Caki2 (cell line): ENCODE measurements at places on chromosomes 4 and X.
A peak's percentile ranks its signal among the peaks of the same experiment; 100 is the strongest.

DNA sequence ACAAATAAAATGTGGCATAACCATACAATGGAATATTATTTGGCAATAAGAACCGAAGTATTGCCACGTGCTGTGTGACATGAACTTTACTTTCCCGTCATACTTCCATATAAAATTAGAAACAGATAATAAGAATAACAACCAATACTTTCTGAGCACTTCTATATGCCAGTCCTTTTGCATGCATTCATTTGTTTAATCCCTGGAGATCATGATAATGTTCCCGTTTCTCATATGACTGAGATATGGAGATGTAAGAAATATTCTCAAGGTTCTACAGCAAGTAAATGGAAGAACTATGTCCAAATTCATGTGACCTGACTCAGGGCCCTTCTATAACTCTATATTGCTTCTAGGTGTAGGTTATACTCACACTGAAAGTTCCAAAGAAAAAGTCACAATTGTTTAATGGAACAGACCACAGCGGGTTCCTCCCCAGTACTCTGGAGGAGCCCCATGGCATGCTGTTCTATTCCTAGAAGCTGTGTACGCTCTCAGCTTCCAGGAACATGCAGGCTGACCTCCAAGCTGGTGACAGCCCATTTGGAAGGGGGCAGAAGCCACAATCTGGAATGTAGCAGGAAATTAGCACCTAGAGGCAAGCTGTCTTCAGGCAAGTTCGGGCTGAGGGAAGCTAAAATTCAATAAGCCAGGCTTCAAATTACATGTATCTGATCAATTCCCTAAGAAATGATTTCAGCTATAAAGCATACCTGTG lies 31.5 kb downstream of the QDPR start:
- no peak for DNase-seq

DNA sequence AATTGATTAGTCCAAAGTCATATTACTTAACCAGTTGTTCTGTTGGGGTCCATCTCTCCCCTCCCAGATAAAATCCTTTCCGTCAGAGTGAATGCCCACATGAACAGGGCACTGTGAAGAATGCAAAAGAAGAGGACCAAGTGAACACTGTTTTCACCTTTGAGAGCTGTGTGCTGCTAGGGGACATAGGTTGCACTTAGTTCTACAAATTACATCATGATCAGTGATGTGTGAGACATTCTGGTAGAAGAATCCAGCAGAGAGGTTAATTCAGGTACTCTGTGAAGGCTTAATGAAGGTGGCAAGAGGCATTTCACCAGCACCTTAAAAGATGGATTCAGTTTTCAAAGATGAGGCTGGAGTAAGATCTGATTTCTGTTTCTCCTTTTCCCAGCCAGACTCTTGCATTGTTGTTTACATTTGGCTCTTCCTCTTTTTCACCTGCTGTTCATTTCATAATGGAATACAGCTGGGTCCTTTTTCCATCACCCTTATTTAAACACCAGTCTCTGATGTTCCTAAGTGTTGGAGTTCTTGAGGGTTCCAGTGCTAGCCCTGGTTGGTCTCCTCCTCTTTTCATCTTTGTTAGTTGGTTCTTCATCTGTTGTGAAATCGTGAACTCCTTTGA lies 10.9 kb downstream of the GAB1 start:
- DNase-seq = no peak

DNA sequence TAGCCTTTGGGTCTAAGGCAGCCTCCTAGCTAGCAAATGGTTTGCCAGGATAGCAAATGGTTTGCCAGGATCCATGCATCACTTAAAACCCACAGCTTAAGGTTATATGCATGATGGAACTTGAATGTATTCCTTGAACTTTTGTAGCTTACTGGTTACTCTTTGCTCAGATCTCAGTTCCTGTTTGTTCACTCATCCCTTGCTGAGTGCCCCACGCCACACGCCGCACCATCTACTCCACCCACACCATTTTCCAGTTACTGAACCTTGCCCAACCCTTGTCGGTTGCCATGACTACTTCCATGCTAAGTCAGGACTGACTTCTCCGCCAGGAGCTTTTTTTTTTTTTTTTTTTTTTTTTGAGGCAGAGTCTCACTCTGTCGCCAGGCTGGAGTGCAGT lies 29.5 kb upstream of the XIAP start:
- peak; percentile 95 for DNase-seq

DNA sequence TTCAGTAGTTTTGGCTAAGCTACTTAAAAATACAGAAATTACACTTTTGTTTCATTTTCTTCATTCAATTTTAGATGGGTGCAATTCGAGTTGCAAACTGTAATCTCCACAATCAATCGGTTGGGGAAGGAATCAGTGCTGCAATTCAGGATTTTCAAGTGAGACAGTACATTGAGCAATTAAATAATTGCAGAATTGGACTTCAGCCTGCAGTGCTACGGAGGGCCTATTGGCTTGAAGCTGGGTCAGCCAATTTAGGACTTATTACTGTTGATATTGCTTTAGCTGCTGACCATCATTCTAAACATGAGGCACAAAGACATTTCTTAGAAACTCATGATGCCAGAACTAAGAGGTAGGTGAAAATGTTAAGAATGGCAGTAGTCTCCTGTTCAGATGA lies 77.7 kb downstream of the BLTP1 start:
- DNase-seq = no peak

- peak; percentile 35 for DNase-seq
Observed at GRCh38 chr4:145956288-145956890, 17.8 kb upstream of the ZNF827 start.

DNA sequence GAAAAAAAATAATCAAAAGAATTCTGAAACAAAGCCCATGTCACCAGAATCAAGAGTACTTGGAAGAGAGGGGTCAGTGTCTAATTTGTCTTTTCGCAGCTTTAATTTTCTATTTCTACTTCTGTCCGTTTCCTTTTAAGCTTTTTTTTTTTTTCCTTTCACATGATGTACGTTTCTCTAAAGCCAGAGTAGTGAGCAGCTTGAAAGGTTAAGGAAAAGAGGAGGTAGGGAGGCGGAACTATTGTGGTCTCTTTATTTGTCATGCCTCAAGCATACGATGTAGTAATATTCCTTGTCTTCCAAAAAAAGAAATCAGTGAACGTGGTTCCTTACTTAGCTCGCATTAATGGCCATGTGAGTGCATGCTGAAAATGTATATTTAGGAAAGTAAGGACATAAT lies 311.5 kb downstream of the TENM3 start:
- DNase-seq = no peak

- DNase-seq = peak; percentile 18
Observed at GRCh38 chr4:55865228-55865806, 11.9 kb downstream of the EXOC1 start.

GRCh38 chrX:136766785-136767103 lies 14.0 kb downstream of the ARHGEF6 start:
- no peak for DNase-seq

DNA sequence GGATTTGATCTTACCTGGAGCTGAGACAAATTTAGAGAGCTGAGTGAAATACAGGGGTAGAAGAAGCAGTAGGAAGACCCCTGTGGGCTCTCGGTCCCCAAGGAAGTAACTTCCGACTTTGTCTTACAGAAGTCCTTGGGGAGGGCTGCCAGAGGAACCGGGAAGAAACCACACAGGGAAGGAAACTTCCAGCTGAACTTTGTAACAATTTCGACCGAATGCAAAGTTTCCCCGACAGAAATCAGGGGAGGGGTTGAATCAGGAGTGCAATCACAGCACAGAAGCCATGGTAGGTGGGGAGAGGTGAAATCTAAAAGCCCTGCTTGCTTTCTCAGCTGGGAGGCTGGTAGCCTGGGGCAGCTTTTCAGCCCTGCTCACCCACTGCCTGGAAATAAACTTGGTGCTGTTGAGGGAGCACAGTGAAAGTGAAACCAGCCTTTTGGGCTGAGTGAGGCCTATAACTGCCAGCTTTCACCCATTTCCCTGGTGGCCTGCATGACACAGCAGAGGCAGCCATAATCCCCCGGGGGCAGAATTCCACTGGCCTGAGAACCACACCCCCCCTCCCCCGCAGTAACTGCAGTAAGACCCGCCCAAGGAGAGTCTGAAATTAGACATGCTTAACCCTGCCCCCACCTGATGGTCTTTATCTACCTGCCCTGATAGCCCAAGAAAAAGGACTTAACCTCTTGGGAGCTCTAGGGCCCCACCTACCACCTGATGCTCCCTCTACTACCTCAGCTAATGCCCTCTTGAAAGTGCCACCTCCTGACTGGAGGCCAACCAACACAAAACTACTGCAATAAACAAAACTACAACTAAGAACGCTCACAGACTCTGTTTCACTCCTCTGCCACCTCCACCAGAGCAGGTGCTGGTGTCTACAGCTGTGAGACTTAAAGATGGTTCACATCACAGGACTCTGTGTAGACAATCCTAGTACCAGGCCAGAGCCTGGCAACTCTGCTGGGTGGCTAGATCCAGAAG lies 248.2 kb downstream of the PARM1 start:
- DNase-seq = no peak

GRCh38 chr4:89134775-89135319 lies 23.5 kb downstream of the TIGD2 start:
- DNase-seq = no peak

DNA sequence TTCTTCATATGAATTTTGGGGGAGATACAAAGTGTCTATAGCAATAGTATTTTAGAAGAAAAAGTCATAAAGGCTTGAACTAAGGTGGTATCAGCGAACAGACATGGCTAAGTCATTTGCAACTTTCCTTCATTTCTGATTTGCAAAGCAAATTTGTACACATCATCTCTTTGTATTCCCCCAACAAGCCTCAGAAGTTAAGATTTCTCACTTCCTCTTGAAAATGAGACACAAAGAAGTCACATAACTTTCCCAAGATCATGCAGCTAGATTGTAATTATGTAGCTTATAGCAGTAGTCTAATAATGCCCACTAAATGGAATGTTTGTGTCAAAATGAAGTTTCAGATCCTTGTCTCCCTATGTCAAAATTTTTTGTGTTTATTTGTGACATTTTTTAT lies 709.8 kb upstream of the HS3ST1 start:
- DNase-seq = no peak

GRCh38 chrX:42229533-42229932 lies 306.2 kb upstream of the CASK start:
- no peak for DNase-seq

- no peak for DNase-seq
Observed at GRCh38 chrX:11380187-11380844, 87.1 kb downstream of the AMELX start.

DNA sequence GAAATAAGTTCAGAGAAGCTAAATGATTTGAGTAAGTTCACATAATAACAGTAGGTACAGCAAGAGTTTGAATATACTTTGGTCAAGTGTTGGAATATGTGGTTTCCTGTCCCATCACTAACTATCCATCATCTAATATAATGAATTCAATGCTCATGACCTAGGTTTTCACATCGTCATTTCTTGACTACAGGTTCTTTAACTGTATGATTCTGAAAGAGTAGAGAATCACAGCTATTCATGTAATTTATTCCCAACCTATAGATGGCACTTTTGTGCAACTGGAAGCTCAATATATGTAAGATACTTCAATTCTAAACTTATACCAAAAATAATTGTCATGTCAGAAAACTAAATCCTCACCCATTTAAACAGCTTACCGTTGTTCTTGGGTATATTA lies 53.1 kb downstream of the TIGD2 start:
- no peak for DNase-seq

DNA sequence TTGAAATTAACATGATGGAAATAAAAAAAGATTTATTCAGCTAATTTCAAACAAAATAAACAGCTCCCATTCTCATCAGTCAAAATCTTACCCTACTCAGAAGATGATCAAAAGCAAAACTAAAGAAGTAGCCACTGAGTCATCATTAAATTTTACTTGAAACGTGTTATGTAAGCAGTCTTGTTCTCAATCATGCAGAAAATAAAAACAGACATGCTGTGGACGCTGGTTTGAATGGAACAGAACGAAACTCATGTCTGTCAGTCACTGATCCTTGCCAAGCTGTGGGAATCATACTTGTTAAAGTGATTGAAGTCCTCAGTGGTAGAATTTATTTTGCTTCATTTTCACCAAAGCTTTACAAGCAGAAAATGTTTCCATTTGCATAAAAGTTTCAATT lies 77.2 kb upstream of the TLR3 start:
- DNase-seq = no peak

- peak; percentile 35 for DNase-seq
Observed at GRCh38 chr4:5710065-5710960, 688 bp upstream of the EVC start.

DNA sequence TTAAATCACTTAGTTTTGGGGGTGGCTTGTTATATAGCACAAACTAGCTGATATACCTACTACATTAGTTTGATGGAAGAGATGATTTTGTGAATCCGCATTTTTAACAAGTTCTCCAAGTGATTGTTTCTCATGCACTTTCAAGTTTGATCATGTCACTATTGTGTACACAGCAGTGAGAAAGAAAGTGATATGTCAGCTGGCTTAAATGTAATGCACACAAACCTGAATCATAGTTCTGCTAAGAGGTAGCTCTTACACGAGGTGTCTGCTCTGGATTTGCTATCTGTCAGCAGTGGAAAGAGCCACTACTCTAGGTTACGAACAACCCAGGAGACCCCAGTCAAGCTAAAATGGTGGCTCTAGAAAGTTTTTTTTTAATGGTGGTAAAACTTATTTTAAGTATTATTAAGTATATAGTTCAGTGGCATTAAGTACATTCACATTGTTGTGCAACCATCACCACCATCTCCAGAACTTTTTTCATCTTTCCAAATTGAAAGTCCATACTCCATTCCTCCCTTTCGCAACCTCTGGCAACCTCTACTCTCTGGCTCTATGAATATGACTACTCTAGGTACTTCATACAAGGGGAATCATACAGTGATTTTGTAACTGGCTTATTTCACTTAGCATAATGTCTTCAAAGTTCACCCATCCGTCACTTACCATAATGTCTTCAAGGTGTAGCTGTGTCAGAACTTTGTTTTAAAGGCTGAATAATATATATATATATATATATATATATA lies 147.3 kb downstream of the HS6ST2 start:
- DNase-seq = no peak

DNA sequence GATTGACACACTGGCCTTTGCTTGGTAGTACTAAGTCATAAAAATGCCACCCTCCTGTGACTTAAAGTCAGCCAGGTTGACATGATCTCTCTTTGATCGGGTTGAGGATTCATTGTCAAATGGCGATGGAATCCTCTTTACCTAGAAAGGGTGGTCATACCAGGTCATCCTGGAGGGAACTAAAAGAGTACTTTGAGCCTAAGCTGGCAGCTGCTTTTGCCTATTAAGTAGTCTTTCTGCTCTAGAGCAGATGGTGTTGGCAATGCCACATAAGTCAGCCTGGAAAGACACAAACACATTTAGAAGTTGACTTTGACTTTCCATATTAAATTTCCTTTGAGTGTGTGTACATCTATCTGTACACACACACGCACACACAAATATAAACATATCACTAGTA lies 39.2 kb upstream of the C4orf54 start:
- no peak for DNase-seq

GRCh38 chr4:182022909-182023308 lies 220.3 kb upstream of the TENM3 start:
- no peak for DNase-seq

GRCh38 chr4:169159624-169160171 lies 111.1 kb downstream of the SH3RF1 start:
- DNase-seq = peak; percentile 36
